ENCODE measurements at places on chromosomes 4 and X.

GRCh38 chrX:11430271-11430670, 137.1 kb downstream of the AMELX start:
- DNase-seq, result no peak

GRCh38 chr4:113052379-113052951, 3.0 kb downstream of the ANK2 start:
- no peak for DNase-seq

GRCh38 chr4:64479338-64479737, 70.1 kb upstream of the TECRL start:
- DNase-seq, result no peak

- no peak for DNase-seq
Observed at GRCh38 chrX:15207384-15207783, 62.5 kb downstream of the ASB9 start.

DNA sequence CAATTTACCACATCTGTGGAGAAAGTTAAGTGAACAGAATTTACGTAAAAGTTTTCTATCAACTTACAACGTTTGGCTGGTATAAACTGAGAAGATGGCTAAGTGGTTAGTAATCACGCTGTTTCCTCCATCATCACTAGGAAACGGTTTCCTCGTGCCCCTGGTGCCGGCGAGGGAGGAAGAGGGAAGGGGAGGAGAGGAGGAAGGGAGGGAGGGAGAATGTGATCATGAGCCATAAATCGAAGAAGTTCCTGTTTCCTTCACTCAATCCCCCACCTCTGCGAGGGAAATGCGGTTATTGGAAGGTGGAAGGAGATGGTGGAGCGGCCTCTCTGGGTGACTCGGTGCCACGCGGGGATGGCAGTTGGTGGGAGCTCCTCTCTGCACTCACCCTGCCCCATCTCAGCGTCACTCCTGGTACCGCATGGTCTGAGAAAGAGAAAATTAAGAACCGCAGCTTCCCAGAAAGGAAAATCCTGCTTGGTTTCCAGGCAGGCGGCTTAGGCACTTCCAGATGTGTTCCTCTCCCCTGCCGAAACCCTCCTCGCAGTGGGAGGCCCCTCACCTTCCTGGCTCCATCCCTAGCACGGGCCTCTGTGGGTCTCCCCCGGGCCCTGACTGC, 216.8 kb downstream of the AFAP1 start:
- DNase-seq, result no peak

DNA sequence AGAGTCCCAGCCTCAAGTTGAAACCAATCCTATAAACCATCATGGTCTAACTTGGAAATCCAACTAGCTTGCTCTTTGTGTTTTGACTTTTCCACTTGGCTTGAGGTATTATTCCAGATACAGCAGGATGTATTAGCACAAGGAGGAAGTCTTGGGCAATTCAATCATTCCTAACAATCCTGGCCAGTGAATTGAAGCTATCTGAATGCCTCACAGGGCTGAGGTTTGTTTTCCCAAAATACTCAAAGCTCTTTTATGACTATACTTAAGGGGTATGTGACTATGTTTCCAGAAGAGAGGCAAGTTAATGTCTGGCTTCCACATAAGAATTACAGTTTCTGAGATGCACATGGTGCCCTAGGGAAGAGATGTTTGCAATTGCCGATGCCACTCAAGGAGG, 66.8 kb upstream of the SH3RF1 start:
- no peak for DNase-seq

DNA sequence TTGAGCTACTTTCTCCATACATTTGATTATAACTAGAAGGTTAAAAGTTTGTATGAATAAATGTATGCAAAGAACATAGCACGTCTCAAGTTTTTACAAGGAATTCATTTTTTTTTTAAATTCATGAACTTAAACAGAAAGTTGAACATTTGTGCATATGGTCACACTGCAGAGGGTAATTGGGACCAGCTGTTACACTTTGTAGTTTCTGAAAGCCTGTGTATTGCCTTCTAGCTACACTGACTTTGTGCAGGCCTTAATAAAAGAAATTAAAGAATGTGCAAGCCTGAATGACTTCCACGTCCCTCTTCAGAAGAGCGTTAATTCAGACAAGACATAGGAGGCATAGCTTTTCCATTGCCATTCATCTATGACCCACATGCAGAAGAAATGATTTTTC, 153.1 kb upstream of the PCDH18 start:
- no peak for DNase-seq

DNA sequence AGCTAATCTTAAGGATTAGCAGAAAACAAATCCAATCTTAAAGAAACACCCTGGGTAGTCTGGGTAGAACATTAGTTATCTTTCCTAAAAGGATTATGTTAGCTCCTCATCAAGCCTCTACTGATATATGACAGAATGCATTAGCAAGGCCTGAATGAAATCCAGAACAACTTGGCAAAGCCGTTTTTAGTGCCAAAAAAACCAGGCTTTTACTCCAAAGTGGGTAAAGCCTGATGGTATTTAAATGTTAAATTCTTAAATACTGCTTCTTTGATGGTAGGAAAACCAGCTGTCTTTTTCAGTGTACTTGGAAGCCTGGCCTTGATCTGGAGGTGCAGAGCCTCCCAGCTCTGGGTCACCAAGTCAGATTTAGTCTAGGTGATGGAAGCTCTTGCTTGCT, 120.4 kb downstream of the GATB start:
- DNase-seq, result peak; percentile 82

DNA sequence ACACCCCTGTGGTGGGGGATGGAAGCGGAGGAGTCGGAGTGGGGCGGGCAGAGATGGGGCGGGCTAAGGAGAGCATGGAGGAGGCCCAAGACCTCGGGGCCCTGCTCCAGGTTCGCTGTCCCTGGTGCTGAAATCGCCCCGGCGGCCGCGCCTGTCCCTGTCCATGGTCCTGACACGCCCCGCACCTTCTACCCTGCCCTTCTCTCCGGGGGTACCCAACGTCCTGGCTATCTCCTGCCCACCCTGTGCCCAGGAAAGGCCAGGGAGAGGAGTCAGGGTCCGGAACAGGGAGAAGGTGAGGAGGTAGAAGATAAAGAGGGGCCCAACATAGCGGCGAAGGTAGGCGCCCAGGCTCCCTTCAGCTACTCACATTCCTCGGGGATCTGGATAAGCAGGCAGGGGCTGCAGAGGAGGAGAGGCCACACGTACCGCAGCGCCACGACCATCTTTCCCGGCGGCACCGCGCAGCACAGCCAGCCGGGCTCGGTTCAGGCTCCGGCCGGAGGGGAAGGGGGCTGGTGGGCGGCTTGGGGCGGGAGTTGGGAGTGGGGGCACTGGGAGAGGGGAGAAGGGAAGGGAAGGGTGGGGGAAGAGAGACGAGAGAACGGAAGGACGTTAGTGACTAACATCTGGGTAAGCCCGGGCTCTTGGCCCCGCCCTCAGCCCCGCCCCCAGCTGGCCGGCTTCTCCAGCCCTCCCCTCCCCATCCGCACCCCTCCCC, 10.4 kb downstream of the L1CAM start:
- DNase-seq, result peak; percentile 72

- no peak for DNase-seq
Observed at GRCh38 chr4:165628572-165628971, 244.5 kb upstream of the TLL1 start.

DNA sequence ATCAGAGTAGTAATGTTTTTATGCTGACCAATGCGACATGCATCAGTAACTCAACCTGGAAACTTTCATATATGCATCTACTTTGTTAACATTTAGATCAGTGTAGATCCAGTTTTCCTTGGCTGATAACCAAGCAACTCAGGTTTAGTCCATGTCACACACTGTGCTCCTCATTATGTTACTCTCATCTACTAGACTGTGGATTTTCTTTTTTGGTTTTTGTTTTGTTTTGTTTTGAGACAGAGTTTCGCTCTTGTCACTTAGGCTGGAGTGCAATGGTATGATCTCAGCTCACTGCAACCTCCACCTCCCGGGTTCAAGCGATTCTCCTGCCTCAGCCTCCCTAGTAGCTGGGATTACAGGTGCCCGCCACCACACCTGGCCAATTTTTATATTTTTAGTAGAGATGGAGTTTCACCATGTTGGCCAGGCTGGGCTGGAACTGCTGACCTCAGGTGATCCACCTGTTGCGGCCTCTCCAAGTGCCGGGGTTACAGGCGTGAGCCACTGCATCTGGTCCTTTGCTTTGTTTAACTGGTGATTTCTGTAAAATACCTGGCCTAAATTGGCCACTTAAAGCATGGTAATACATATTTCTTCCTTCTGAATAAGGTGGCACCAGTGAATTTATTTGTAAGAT, 48.6 kb downstream of the SMARCAD1 start:
- DNase-seq, result no peak

DNA sequence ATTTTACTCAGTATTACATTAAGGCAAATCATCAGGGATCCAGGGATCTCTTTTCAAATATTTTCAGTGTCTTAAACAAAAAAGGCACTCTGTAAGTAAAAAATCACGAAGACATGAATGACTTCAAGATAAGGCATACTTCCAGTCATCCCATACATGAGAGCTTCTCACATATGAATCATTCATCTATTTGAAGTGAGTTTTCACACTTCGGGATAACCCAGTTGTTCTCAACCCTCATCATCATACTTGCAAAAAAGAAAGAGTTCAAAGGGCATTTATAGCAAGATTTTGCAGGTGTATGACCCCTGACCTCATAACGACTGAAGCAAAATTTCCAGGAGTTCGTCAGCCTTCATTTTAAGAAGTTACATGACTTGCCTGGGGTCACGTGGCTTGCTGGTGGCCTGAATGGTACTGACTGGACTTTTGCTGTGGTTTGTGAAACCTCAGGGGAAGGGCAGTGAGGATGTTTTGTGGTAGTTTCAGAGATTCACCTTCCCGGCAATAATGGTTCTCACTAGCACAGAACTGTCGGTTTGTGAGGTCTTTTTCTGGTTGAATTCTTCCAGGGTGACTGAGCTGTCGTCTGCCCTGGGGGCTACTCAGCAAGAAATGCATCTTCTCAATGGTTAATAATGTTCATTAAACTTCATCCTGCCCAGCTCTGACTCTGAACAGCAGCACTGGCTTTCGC, 115.8 kb upstream of the SHISA3 start:
- no peak for DNase-seq

- no peak for DNase-seq
Observed at GRCh38 chr4:5204781-5205180, 153.5 kb downstream of the STK32B start.

GRCh38 chr4:101020956-101021355, 326.4 kb downstream of the PPP3CA start:
- DNase-seq, result peak; percentile 70

GRCh38 chrX:48971249-48972219, at the start of gene KCND1:
KCND1 (minus strand) TSS chrX:48971844; CDS start chrX:48970271, 1,573 bp downstream.
- DNase-seq, result peak; percentile 71

- no peak for DNase-seq
Observed at GRCh38 chrX:121103381-121103780, 56.0 kb downstream of the GLUD2 start.

DNA sequence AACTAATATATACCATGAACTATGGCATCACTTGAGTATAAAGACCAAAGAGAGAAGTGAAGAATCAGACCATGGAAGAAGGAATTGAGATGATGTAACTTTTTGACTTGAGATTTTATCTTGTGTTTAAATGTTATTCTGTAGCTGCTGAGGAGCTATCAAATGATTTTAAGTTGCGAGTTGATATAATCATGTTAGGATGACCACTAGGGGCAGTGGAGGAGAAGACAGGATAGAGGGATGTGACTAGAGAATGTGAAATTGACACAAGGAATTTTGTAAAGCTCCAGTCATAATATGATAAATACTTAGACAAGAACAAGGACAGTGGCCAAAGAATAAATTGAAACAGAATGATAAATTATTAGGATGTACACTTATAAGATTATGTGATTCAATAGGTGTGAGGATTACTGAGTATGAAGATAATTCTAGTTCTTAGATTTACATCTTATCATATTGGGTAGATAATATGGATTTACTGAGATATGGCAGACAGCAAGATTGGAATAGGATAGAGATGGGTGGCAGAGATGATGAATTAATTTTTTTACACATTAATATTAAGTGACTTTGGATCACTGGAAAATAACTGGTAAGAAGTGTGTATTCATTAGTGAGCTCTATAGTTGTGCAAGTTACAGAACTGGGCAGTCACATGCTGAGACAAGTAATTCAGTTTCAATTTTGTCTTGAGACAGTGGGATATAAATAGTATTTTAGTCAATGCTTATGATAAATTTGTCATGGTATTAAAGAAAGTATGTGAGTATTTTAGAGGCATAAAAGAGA, 816.0 kb upstream of the PCDH10 start:
- peak; percentile 44 for DNase-seq

- no peak for DNase-seq
Observed at GRCh38 chr4:7844594-7844991, 95.1 kb downstream of the AFAP1 start.

Data from mesendoderm (in vitro differentiated cells).